ENCODE measurements at places on chromosomes 6 and 20.
A peak's percentile ranks its signal among the peaks of the same experiment; 100 is the strongest.

DNA sequence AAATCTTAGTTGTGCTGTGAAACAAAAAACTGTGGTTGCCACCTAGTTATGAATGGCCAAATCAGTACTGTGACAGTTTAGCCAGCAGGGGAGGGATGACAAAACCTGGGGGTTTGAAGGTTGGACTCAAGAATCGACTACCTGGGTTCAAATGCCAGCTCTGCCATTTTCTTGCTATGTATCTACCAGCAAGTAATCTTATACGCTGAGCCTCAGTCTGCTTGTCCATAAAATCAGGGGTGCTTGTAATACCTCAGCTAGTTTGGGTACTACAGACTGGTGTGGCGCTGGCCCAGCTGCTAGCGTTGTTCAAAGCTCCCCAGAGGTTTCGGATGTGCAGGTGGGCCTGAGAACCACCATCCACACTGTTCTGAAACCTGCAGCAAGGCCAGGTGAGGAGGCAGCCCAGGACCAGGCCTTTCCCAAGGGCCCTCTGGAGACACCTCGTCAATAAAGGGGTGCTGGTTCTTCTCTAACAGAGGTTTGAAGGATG, 40.4 kb downstream of the TRAM2 start:
- DNase-seq = no peak

DNA sequence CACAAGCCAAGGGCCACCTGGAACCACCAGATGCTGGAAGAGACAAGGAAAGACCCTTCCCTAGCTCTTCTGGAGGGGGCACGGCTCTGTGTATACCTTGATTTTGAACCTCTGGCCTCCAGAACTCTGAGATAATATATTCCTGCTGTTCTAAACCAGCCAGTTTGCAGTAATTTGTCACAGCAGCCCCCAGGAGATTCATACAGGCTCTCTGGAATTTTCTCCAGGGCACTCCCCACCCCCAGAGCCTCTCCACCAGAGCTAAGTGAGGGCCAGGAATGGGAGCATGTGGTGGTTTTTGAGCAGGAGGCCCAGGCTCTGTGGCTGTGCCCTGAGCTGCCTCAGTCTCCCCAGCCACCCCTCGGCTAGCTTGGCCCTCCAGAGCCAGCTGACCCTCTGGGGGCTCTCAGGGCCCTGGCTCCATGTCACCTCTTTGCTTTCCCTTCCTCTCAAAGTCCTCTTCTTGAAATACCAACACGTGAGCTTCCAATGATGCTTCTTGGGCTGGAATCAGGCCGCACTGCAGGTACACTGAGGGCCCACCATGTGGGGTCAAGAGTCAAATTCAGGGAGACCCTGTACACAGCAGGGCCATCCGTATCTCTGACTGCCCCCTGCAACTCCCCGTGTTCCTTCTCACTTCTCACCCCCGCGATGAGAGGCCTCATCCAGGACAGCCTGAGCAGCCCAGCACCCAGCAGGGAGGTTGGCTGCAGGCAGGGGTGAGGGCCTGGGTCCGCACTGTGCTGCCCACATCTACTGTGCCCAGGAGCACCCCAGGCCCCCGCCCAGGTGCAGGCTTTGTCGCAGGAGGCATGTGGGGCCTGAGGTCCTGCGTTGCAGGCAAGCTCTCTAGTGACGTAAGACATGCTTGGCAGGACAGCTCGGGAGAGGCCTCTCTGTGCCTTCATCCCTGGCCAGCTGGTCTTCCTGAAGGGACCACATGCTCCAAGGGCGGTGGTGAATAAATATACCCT, 155.5 kb downstream of the ANKRD60 start:
- DNase-seq = no peak

DNA sequence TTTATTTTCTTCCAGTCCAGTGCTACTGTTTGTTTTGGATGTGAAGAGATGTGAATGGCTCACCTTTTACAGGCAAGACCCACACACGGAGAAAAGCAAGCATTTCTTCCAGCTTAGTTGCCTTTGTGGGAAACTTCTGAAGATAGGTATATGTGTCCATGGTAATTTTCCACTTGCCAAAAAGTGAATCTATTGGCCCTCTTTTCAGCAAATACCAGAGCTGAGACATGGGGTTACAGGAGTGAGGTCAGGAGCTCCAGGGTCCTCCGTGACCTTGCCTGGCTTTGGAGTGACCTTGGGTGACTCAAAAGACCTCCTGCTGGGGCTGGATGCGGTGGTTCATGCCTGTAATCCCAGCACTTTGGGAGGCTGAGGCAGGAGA, 166.7 kb downstream of the SCML4 start:
- no peak for DNase-seq

GRCh38 chr6:138692058-138692977, 81.3 kb upstream of the CCDC28A start:
- DNase-seq = peak; percentile 8

GRCh38 chr6:134288538-134289203, 29.2 kb downstream of the SGK1 start:
- DNase-seq = no peak

DNA sequence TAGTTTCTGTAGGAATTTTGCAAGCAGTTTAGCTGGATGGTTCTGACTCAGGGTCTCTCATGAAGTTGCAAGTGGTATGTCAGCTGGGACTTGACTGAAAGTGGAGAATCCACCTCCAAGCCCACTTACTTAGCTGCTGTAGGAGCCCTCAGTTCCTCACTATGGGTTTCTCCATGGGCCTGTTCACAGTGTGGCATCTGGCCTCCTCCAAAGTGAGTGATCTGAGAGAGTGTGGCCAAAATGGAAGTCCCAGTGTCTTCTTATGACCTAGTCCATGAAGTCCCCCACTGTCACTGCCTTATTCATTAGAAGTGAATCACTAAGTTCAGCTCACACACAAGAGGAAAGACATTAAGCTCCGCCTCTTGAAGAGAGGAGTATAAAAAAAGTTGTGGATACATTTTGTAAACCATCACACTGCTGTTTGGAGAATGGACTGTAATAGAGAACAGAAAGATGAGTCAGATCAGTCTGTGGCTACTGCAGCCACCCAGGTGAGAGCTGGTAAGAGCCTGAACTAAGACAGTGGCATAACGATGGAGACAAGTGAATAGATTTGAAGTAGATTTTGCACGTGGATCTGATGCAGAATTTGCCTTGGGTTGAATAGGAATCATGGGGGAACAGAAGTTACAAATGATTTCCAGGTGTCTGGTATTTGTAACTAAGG, 4.9 kb upstream of the NELFCD start:
- no peak for DNase-seq

DNA sequence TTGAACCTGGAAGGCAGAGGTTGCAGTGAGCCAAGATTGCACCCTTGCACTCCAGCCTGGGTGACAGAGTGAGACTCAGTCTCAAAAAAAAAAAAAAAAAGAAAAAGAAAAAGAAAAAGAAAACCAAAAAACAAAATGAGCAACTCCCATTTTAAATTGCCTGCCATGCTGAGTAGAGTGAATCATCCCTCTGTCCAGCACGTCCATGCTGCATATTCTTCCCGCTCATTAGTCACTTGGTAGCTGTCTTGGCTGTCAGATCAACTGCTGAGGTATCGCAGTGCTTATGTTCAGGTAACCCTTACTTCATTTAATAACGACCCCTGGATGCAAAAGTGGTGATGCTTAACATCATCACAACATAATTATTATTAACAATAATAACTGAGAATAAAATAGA, 72.6 kb upstream of the RNF24 start:
- no peak for DNase-seq

- no peak for DNase-seq
Measured at GRCh38 chr6:21748343-21749056, 154.9 kb downstream of the SOX4 start.

DNA sequence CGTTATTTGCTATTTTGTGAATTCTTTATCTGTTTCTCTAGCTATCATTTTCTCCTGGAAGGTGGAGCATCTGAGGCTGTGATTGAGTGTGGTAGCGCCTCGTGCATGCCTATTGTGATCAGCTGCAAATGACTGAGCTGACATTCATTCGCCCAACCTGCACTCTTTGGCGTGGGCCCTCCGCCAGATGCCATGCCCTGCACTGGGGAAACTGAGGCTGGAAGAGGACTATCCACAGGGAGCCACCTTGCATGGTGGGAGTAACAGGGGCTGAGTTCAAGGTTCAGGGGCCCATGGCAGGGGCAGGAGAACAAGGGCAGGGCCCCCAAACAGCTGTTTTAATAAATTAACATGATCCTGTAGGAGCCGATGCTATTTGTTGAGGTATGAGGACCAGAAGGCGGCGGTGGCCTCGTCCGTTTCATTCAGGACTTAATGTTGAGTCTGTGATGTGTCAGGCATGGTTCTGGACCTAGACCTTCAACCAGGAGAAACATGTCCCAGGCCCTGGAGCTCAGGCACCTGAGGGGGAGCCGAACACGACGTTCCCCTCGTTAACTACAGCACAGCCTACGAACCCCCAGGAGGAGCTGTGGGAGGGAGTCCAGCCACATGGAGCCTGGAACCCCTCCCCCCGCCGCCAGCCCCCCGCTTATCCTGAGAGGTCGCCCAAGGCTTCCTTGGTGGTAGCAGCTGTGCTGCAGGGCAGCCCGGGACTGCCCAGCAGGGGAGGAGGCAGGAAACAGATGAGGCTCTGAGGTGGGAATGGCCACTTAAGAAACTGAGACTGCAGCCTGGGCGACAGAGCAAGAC, 242.9 kb downstream of the CDH4 start:
- no peak for DNase-seq

- peak; percentile 24 for DNase-seq
Measured at GRCh38 chr20:40868551-40869217, 159.9 kb upstream of the TOP1 start.
